Stimulated activated CD4-positive, alpha-beta T cell treated with anti-CD3 and anti-CD28 coated beads, Interleukin-15, amount 100 ng/mL, for 1 hour (primary cell): ENCODE measurements at places on chromosomes 6 and 20.
A peak's percentile ranks its signal among the peaks of the same experiment; 100 is the strongest.

DNA sequence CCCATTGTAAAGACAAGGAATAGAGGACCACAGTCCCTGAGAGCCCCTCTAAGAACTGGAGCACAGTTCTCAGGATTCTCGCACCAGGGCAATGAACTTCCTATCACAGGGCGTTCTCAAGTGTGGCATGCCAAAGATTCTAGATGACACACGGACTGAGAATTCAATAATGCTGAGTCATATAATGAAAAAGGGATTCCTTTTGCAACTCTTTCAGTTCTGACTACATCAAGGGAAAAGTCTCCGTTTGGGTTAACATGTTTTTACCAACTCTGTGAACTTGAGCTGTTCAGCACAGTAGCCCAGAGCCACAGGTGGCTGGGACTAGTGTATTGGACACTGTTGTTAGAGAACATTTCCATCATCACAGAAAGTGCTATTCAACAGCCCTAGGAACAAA lies 3.4 kb downstream of the MED20 start:
- DNase-seq, result no peak

GRCh38 chr6:38136547-38136946 lies 317.0 kb downstream of the ZFAND3 start:
- DNase-seq, result no peak

- no peak for DNase-seq
These were observed 215.8 kb downstream of the EYA4 start for GRCh38 chr6:133456944-133457343.

DNA sequence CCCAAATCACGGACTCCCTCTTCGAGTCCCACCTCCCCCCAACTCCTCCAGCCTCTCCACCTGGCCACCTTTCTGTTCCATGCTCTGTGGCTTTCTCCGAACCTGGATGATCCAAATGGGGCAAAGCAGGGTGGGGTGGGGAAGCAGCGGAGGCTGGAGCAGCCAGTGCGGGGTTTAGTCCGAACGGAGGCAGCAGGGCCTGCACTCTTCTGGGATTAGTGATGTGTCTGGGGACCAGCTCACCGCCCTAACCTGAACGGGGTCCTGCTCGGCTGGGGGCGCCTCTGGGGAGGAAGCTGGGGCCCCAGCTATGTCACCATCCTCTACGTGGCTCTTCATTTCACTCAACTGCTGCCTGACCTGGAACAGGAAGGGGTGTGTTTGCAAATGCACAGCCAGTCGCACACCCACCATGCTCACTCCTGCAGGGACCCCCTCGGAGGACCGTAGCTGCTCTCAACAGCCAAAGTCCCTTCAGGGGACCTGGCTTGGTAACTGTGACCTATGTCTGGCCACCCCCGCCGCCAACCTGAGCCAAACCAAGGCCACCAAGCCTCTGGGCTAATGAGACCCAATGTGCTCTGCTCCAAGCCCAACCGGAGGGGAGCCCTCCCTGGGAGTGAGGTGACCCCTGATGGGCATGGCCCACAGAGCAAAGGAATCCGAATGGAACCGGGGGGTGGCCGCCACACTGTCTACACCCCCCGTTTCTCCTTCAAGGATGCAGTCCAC lies 46.8 kb downstream of the DSTN start:
- DNase-seq, result no peak

GRCh38 chr6:170085475-170086401 lies 205.1 kb downstream of the DLL1 start:
- DNase-seq, result no peak

DNA sequence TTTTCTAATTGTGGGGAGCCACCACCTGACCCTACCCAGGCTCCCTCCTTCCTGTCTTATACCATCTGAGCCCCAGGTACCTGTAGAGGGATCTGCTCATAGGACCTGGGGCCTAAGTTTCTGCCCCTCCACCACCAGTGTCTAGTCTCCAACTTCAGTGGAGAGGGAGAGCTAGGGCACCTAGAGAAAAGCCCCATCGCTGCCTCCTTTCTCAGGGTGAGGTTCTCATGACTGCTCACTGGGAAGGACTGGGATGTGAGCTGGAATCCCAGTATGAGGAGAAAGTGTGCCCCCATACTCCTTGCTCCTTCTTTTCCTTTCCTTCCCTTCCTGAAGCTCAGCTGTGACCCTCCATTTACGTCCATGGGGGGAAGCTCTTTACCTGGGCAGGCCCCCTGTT lies 231.6 kb downstream of the LRFN2 start:
- DNase-seq, result no peak

DNA sequence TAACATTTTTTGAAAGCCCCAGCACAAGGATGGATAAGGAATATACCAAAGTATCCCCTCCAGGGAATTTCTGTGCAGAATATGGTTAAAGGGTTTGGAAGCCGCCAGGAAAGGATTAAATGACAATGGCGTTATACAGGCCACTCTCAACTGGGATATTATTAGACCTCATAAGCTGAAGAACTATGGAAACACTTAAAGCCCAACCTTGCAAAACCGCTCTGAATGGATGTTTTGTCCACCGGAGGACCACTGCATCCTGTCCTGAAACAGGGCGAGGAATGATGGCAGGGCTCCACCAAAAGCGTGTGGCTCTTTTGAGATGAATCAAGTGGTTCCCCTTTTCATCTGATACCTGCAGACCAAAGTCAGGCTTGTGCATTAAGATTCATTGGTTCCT lies 32.4 kb downstream of the NFATC2 start:
- no peak for DNase-seq

GRCh38 chr6:121800047-121800446 lies 364.6 kb downstream of the GJA1 start:
- no peak for DNase-seq

GRCh38 chr20:59273739-59274357 lies 26.6 kb upstream of the EDN3 start:
- no peak for DNase-seq

- DNase-seq, result no peak
These were observed 142.7 kb upstream of the GGTLC1 start for GRCh38 chr20:24131281-24131680.

DNA sequence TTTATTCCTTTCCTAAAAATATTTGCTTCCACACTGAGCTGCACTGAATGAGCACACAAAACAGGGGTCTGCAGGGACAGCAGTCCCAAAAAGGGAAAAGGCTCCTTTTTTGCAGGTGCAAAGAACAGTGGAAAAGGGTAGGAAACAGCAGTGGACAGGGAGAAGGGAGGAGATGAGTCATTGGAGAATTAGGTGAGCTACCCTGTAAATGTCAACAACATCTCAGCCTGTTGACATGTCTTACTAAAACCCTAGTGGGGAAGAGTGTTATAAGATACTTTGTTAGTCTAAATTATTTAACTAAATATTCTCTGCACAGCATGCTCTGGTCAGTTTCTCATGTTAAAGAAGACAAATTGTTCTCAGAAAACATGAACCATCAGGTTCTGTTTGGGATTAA lies 151.5 kb upstream of the FBXL4 start:
- no peak for DNase-seq

GRCh38 chr20:47036091-47036870 lies 141.6 kb downstream of the EYA2 start:
- no peak for DNase-seq

GRCh38 chr6:75217193-75217592 lies 11.3 kb upstream of the COL12A1 start:
- no peak for DNase-seq

GRCh38 chr6:109491207-109491938 lies 8.4 kb upstream of the ZBTB24 start:
- DNase-seq, result no peak

GRCh38 chr6:158018851-158019361 lies 37.2 kb downstream of the SYNJ2 start:
- DNase-seq, result no peak

DNA sequence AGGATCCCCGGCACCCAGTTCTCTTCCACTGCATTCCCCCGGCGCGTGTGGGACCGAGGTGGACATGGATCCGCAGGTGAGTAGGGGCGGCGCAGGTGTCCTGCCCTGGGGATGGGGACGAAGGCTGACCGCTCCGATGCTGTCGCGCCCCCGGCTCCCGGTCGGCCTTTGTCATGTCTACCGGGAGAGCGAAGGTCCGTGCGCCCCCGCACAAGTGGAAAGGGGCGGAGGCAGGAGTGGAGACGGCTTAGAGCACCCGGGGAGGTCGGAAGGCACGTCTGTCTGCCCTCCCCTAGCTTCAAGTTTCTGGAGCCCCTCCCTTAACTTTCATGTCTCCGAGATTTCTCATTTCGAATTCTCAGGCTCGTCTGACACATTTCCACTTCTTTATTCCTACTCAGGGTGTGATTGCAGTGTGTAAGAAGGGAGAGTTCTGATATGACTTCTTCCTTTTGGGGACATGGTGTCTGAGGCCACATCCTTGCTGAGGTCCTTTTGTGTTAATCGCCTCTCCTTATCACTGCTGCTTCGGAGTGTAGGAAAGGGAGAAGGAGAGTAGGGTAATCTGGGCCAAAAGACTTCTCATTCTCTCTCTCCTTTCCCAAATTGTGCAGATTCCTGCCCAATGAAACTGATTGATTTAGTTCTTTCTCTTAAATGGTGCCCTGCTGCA lies 435 bp downstream of the KIFC1 start:
- no peak for DNase-seq

- DNase-seq, result no peak
These were observed 11.2 kb downstream of the PPP1R14C start for GRCh38 chr6:150153905-150154492.

GRCh38 chr20:48704761-48705160 lies 123.0 kb downstream of the PREX1 start:
- no peak for DNase-seq

DNA sequence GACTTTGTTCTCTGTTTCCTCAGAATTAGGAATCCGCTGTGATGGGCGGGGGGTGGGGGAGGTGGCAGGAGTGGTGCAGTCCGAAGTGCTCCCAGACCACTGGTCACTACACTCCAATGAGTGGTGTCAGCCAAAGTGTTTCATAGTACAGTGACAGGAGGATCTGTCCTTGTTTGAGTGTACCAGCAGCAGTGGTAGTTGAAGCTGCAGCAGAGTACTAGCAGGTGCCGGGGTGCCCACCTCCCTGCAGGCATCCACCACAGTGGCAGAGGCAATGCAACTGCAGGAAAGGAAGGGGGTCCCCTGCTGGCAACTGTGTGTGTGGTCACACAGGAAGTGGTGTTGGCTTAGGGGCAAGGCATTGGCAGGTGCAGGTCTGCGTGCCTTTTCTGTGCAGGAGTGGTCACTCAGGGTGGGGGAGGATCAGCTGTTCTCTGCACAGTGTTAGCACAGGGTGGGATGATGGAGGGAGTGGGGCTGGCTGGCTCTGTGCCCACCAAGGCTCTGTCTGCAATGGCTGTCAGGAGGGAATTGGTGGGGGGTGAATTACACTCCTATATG lies 9.7 kb downstream of the HLA-DOB start:
- no peak for DNase-seq

DNA sequence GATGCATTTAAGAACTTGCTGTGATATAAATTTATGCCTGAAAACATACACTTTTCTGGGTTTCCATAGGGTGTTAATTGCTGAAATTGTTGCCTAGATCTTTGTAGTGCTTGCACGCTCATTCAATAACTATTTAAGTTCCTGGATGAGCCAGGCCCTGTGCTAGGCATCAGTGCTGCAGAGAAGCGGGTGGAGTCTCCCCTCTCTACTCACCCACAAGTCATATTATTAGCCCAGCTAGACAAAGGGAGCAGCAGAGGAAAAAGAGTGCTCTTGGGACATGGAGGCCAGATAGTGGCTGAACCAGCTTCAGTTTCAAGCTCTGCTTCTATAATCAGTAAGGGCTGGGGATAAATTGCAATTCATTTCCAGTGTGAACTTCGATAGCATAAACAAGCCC lies 329.1 kb downstream of the TFAP2B start:
- DNase-seq, result no peak

DNA sequence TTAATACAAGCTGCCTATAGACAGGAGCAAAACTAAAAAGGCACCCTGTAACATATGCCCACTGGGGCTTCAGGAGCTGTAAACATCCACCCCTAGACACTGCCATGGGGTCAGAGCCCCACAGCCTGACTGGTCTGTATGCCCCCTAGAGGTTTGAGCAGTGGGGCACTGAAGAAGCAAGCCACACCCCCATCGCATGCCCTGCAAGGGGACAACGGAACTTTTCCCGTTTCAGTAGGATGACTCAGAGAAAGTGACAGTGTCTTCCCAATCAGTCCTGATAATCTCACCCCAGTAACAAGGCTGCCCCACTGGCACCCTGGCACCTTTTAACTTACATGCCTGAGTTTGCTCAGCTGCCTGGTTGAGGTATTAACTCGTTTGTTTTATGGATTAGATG lies 35.9 kb downstream of the BEND3 start:
- no peak for DNase-seq

DNA sequence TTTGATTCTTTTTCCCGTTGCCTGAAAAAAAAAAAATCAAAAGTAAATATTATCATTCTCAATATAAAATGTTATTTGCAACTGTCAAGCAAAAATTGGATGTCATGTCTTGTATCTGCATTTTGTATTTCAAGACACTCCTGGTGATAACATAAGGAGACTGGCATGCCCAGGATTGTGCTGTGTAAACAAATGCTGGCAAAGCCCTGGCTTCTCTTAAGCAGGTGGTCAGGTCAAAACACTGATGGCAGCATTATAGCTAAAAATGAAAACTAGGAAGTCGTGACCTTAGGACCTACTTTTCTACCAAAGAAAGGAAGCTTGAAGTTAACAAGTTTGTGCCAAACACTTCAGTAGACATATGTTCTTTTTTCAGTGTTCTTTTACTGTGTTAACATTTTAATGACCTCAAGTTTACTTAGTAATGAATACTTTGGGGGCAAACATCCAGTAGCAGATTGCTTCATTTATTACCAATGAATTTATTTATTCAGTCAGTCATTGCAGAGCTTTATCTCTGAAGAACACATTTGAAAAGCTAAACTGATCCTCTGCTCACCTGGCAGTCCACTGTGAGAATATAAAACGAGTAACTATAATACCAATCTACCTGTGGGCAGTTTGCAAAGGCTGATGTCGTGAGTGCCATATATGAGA lies 243.1 kb upstream of the FLRT3 start:
- no peak for DNase-seq

GRCh38 chr6:9409126-9409525 lies 973.8 kb upstream of the SLC35B3 start:
- DNase-seq, result no peak

DNA sequence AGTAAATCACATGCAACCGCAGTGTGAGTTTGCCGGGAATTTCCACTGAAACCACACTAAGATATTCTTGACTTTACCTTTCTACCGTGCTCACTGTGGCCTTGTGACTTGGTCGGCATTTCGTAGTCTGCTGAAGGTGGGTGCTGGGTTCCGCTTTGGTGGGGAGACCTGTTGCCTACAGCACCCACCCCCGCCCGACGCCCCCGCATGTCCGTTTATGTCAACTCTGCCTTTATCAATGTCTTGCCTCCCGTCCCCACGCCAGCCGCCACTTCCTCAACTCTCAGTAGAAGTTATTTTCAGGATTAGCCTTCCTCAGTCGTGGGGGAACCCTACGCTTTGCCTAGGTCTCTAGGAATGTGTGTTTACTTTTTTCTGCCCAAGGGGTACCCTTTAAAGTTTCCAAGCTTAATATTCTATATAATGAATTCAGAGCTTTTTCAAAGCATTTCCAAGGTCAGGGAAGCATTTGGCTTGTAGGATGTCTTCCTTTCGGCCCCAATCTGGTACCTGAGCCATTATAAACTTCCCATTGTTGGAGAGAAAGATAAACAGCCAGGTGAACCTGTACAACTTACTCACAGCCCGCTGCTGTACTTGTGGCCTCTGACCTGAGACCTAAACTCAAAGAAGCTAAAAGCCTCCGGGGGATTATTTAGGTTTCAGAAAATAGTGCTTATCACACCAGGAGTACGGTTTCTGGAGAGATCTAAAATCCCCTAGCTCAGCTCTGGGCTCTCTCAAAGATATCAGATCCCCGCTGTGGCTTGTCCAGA lies 54.2 kb downstream of the TBC1D7 start:
- peak; percentile 53 for DNase-seq
